Neural crest cell (in vitro differentiated cells): ENCODE measurements at places on chromosomes 3 and 15. TPM values are rescaled to one million over a fixed set of nuclear protein-coding genes. Genes with fewer than 3 reads are reported as not detected.

The CADM2 gene
- total RNA-seq = 3.5 and 4.2 TPM in 2 replicates

The SPINK8 gene
- not detected in 2 replicates for total RNA-seq

The C3orf33 gene
- total RNA-seq = 4.2 and 4.4 TPM in 2 replicates

The STARD9 gene
- 16.4 and 16.5 TPM in 2 replicates for total RNA-seq

- DNase-seq = no peak
Observed at GRCh38 chr3:24158761-24159454, 213.8 kb downstream of the NR1D2 start.

DNA sequence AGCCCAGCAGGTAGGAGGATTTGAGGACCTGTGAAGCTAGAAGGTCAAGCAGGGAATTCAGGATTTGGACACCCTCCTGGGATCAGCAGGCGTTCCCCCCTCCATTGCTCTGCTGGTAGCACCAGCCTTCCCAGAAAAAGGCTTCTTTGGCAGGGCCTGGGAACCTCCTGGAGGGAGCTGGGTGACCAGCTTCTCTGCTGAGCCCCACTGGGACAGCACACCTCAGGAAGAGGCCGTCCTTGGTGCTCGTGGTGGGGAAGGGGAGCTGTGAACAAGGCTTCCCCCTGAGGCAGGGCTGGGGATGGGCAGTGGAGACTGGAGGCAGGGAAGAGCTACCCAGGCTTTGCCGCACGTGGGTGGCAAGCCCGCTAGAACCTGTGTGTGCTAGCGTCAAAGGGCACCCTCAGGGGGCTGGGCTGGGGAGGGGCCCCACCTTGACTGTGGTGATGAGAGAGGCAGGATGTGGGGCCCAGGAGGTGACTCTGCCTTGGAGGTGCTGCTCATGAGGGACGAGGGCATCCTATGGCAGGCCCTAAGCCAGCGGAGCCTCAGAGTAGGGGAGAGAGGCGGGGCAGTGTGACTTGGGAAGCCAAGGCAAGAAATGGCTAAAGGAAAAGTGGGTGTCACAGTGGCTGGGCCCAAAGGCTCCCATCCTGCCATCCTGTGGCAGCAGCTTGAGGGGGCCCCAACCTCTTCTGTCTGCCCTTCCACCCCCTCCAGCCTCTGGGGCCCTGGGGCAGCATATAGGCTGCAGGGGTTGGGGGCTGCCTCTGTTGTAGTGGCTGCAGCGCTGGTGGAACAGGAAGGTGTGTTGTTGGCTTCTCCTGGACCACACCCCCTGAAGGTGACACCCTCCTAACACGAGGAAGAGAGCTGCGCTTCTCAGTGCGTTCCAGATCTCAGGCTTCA is 20.7 kb downstream of the KLF13 start:
- DNase-seq = no peak

DNA sequence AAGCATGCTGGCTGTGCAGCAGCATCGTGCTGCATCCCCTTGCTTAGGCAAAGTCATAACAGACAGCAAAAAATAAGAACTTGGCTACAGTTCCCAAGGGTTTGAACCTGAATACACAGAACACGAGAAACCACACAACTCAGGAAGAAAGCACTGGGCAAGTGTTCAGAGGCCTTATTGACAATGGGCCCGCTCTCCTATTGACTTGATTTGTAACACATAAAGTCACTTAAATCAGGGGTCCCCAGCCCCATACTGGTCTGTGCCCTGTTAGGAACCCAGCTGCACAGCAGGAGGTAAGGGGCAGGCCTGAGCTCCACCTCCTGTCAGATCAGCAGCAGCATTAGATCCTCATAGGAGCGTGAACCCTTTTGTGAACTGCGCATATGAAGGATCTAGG is 145.1 kb downstream of the LSAMP start:
- no peak for DNase-seq

DNA sequence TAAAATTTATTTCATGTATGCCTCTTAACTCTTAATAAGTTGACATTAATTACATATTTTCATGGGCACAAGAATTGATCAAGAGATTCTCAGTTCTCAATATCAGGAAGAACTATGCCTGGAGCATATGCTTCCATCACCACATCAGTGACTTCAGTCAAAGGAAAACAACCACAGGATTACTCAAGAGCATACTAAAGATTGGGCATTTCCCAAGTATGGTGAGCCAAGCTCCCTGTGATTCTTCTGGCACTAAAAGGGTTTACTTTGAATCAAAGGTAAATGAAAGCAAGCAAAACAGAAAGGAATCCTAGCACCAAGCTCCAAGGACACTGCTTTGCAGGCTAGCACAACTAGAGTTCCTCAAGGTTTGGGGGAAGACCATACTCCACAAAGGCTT is 44.6 kb downstream of the FMN1 start:
- no peak for DNase-seq
